ENCODE measurements at places on chromosomes 2 and 18.

DNA sequence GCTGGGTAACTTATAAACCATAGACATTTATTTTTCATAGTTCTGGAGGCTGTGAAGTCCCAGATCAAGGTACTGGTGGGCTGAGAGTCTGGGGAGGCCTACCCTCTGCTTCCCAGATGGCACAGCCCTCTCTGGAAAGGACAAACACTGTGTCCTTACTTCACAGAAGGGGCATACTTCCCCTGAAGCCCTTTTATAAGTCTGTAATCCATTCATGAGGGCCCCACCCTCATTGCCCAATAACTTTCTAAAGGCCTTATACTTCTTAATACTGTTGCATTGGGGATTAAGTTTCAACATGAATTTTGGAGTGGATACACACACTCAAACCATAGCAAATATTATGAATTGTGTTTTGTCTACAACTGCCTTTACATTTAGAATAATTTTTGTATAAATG lies 36.0 kb downstream of the ATIC start:
- no peak for DNase-seq

- no peak for DNase-seq
Observed at GRCh38 chr18:28999726-29000125, 822.8 kb upstream of the CDH2 start.

DNA sequence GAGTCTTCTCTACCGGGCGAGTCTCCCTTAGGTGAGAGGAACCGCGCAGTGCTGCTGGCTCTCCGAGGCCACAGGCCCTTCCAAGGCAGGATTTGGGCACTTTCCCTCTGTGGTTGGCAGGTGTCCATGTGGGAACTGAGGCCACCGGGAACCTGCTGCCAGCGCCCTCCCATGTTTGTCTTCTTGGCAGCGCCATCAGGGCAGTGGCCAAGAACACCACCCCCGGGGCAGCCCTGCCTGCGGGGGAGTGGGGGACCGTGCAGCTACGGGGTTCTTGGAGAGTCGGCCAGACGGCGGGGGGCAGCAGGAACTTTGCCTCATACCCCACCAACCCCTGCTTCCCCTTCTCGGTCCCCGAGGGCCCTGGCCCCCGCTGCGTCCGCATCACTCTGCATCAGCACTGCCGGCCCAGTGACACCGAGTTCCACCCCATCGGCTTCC lies 10.0 kb downstream of the CAPN10 start:
- no peak for DNase-seq

DNA sequence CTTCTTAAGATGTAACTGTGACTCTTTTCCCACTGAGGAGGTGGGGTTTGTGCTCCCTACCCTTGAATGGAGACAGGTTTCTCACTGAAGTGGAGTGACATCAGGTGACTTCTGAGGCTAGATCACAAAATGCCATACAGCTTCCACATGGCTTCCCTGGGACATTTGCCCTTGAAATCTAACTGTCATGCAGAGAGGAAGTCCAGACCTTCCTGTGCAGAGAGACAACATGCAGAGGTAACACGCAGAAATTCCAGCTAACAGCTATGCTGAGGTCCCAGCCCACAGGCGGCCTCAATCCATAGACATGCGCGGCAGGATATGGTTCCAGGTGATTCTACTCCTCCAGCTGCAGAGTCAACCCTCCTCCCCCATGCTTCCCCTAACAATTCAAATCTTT lies 119.0 kb downstream of the TRIB2 start:
- no peak for DNase-seq

GRCh38 chr2:38613126-38613848 lies 10.6 kb upstream of the HNRNPLL start:
- peak; percentile 47 for DNase-seq

- DNase-seq, result peak; percentile 42
Observed at GRCh38 chr2:69013840-69014821, 1.2 kb downstream of the ANTXR1 start.

DNA sequence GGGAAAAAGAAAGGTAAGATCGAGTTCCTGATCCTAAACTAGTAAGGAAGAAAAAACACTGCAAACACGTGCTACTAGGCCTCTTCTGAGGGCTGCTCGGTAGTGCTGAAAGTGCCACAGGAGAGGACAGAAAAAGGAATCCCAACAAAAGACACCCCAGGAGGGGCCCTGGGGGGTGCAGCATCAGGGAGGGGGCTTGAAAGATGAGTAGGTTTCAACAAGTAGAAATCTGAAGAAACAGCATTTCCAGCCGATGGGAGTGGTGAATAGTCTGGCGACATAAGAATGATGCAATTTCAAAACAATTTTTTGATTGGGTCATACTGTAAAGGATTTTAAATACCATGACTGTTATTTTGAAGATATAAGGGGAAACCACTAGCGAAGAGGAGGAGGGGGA lies 98.6 kb downstream of the NOL10 start:
- peak; percentile 48 for DNase-seq

DNA sequence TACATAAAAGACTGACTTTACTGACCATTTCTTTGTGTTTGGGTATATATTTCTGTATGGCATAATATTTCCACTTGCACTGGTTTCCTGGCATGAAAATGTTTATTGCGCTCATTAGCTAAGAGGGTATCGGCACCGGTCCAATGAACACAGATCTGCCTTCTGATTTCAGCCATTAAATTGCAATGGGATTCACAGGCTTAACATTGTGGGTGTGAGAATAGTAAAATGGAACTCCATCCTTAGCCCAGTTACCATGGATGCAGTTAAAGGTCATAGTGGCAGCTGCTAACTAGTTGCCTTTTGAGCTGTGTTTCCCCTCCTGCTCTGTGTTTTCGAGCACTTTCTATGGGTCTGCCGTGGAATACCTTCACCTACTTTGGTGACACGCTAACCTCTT lies 352.6 kb upstream of the POU3F3 start:
- no peak for DNase-seq

DNA sequence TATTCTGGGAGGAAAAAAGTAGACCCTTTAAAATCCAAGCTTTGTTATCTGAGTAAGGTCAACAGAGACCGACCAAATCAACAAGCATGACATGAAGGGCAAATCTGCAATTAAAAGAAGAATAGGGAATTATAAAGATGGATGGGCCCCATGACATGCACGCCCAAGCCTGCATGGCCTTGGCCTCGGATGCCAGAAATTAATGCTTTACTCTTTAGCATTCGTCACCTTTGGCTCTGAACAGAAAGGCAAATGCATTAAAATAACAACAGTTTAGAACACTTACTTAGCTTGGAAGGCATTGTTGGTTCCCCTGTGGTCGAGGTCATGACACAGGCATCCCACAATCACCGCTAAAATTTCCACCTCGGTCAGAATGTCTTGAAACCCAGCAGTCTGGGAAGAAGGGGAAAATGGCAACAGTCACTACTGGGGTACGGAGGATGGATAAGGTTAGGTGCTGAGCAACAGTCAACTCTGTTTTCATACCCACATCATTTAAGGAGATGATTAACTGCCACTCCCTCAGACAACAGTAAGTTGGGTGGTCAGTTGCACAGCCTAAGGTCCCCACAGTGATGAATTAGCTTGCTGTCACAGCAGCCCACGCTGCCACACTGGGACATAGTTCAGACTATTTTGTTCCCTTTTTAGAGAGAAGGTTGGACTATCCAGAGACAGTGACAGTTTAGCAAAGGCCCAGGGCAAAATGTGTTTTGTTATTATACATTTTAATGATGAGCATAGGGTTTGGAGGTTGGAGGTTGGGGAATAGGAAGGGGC lies 319.1 kb downstream of the AGPS start:
- no peak for DNase-seq

All from iris pigment epithelial cell (primary cell).